CD4-positive, CD25-positive, alpha-beta regulatory T cell (primary cell): ENCODE measurements at places on chromosomes 1 and 21.

GRCh38 chr1:41430582-41430981 is 53.9 kb downstream of the EDN2 start:
- no peak overlapping the region for H3K27ac ChIP-seq
- no peak for DNase-seq
- H3K4me3 ChIP-seq: no peak overlapping the region
- H3K4me1 ChIP-seq: no peaks in the 10 kb centered on the region
- no peaks in the 10 kb centered on the region for H3K36me3 ChIP-seq

- H3K27ac ChIP-seq: no peak overlapping the region
- H3K4me3 ChIP-seq: no peak overlapping the region
- no peak for DNase-seq
- H3K36me3 ChIP-seq: no peaks in the 10 kb centered on the region
- no peaks in the 10 kb centered on the region for H3K27me3 ChIP-seq
- H3K4me1 ChIP-seq: no peaks in the 10 kb centered on the region
Measured at GRCh38 chr1:35210321-35211119, 17.6 kb upstream of the SFPQ start.

GRCh38 chr1:73097917-73098316 is 815.6 kb upstream of the NEGR1 start:
- no peaks in the 10 kb centered on the region for H3K36me3 ChIP-seq
- DNase-seq: no peak
- no peaks in the 10 kb centered on the region for H3K27me3 ChIP-seq

DNA sequence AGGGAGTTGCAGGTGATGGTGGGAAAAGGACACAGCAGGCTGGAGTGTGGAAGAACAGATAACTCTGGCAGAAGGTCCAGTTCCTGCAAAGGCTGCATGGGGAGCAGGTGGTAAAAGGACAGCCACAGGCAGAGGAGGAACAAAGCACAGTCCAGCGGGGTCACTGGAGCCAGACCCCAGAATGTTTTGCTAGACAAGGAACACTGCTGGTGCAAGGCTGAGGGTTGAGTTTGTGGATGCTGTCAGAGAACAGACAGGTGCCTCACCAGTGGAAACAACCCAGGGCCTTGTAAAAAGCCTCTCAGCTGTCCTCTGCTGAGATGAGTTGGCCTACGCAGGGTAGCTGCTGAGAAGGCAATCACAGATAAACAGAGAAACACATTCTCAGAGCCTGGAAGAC is 101.7 kb downstream of the SSBP3 start:
- H3K36me3 ChIP-seq: no peaks in the 10 kb centered on the region
- no peak for DNase-seq
- no peak overlapping the region for H3K4me3 ChIP-seq
- peaks cover 5% of the 10 kb centered on the region for H3K4me1 ChIP-seq
- no peaks in the 10 kb centered on the region for H3K27me3 ChIP-seq

DNA sequence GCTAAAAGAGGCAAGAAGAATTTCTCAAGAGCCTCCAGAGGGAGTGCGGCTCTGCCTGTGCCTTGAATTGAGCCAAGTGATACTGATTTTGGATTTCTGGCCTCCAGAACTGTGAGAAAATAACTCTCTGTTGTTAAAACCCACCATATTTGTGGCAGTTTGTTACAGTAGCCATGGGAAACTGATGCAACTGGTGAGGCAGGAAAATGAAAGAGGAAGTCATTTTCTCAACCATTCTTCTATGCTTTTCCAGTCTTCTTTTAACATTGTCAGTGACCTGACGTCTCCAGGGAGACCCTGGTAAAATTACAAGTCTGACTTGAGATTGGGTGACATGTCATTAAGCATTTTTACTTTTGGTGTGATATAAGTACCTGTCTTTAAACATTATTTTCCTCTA is 5.8 kb downstream of the OR6P1 start:
- no peak for DNase-seq
- H3K27me3 ChIP-seq: peaks cover 8% of the 10 kb centered on the region
- no peaks in the 10 kb centered on the region for H3K36me3 ChIP-seq
- H3K4me3 ChIP-seq: no peak overlapping the region
- no peak overlapping the region for H3K27ac ChIP-seq
- no peaks in the 10 kb centered on the region for H3K4me1 ChIP-seq

GRCh38 chr1:15837931-15838330 is 9.6 kb upstream of the SPEN start:
- peak overlapping the region; percentile 71 for H3K4me3 ChIP-seq
- H3K27ac ChIP-seq: peak overlapping the region; percentile 99
- no peak for DNase-seq
- H3K4me1 ChIP-seq: peaks cover 31% of the 10 kb centered on the region

DNA sequence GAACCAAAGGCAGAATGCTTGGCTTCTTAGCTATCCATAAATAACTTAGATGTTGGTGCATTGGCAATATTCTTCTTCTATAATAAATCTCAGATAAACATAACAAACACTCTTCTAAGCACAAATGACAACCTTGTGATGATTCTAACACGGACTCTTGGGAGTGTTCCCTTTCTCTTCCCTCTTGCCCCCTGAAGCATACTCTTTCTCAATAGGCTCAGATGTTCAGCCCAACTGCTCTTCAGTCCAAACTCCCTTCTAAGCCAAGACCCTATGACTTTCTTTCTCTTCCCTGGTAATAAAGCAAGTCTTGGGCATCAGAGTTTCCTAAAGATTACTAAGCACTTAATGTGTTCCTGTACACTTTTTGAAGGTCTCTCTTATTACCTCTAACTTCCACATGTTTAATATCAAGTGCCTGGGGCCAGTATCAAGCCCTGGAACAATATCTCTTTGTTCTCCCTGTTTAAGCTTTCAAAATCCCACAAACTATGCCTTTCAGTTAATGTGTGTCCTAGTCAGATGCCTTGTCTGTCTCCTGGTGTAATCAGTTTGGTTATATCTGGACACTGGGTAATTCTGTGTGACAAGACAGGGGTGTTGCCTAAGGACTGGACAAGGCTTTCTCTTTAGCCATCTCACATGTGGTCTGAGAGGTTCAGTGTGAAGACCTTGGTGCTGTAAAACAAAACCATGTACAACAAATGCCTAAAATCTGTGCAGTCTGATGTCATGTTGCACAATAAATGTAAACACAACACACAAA is 92.9 kb upstream of the IVNS1ABP start:
- H3K4me3 ChIP-seq: no peak overlapping the region
- no peak overlapping the region for H3K27ac ChIP-seq
- H3K36me3 ChIP-seq: no peaks in the 10 kb centered on the region
- H3K27me3 ChIP-seq: no peaks in the 10 kb centered on the region
- no peak for DNase-seq
- no peaks in the 10 kb centered on the region for H3K4me1 ChIP-seq

DNA sequence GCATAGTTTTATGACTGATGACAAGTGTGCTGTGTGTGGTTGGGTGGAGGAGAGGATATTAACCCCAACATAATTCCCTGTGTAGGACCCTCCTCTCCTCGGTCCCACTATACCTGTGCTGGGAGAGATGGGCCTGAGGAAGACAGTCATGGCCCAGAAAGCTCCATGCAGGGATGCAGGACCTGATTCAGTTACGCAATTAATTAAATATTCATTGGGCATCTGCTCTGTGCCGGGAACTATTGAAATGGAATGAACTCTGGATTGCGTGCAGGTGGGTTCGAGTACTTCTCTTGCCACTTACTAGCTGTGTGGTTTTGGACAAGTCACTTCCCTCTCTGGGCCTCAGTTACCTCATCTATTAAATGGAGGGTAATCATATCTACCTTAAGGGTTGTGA is 74.6 kb downstream of the CD247 start:
- H3K27ac ChIP-seq: peak overlapping the region; percentile 62
- no peak overlapping the region for H3K4me3 ChIP-seq
- no peak for DNase-seq
- H3K27me3 ChIP-seq: no peaks in the 10 kb centered on the region

DNA sequence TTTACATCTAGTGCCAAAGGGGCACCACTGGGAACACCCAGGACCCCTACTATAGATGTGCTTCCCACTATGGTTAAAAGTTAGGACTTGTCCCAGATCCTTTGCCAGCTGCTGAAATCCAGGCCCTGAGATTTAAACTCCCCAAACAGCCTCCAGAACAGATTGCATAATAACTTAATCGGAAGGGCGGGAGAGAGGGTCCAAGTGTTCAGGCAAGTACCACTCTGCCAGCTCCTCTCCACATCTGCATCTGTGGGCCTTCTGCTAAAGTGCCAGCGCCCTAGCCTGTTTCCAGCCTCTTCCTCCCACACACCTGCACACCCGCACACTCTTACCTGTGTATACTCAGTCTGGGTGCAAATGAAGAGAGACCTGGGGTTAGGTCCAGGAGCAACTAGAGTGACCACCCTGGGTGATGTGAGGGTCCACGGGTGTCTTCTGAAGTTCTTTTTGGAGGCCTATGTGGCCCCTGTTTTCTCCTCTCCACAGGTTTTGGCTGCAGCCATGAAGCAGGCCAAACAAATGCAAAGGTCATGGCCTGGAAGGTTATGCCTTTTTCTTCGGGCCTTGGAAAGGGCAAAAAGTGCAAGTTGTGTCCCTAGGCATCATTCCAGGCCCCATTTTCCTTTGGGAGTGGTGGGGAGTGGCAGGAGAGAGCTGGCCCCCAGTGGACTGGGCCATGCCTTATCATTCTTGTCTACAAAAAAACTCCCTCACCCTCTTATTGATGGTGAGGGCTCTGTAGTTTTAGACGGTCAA is 29.3 kb downstream of the KIRREL1 start:
- H3K27ac ChIP-seq: no peak overlapping the region
- no peak overlapping the region for H3K4me3 ChIP-seq
- H3K36me3 ChIP-seq: no peaks in the 10 kb centered on the region
- H3K4me1 ChIP-seq: no peaks in the 10 kb centered on the region
- no peak for DNase-seq

GRCh38 chr1:11280719-11281376 is 7.8 kb downstream of the UBIAD1 start:
- peaks cover 17% of the 10 kb centered on the region for H3K36me3 ChIP-seq
- no peak for DNase-seq
- H3K27ac ChIP-seq: peak overlapping the region; percentile 68
- H3K4me3 ChIP-seq: peak overlapping the region; percentile 58
- H3K27me3 ChIP-seq: no peaks in the 10 kb centered on the region

- H3K36me3 ChIP-seq: no peaks in the 10 kb centered on the region
- H3K4me1 ChIP-seq: no peaks in the 10 kb centered on the region
- H3K27me3 ChIP-seq: no peaks in the 10 kb centered on the region
- DNase-seq: no peak
Measured at GRCh38 chr1:33500547-33500946, 28.1 kb downstream of the ZSCAN20 start.

DNA sequence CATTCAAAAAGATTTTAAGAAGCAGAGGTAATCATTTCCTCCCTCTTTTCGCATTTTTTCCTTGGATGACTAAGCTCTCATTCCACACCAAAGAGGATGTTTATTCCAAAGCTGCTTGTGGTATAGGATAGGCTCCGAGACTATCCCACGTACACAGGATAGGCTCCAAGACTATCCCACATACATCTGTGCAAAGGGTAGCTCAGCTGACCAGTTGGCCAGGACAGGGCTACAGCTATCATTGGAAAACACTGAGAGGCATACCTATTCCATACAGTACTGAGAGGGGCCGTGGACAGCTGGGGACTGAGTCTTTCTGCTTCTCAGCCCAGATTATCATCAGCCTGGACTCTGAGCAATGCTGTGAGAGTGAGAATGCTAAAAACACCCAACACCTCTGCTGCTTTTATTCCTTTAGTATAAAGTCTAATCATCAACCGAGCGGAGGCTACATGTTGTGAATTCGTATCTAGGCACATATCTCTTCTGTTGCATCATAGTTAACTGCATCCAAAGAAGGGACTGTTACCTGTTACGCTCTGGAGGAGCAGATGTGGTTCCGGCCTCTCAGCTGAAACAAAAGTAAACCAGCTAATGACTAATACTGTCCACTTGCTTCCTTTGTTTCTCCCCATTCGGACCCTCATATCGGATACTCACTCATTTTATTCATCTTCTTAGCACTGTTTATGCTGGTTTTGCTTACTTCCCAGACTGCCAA is 141.0 kb downstream of the TNFSF18 start:
- no peak overlapping the region for H3K4me3 ChIP-seq
- H3K4me1 ChIP-seq: no peaks in the 10 kb centered on the region
- no peaks in the 10 kb centered on the region for H3K36me3 ChIP-seq
- no peak overlapping the region for H3K27ac ChIP-seq
- no peaks in the 10 kb centered on the region for H3K27me3 ChIP-seq

GRCh38 chr1:116954440-116954839 is 44.7 kb downstream of the PTGFRN start:
- no peak overlapping the region for H3K27ac ChIP-seq
- no peak for DNase-seq
- no peaks in the 10 kb centered on the region for H3K4me1 ChIP-seq
- no peaks in the 10 kb centered on the region for H3K36me3 ChIP-seq
- H3K4me3 ChIP-seq: no peak overlapping the region
- H3K27me3 ChIP-seq: no peaks in the 10 kb centered on the region

DNA sequence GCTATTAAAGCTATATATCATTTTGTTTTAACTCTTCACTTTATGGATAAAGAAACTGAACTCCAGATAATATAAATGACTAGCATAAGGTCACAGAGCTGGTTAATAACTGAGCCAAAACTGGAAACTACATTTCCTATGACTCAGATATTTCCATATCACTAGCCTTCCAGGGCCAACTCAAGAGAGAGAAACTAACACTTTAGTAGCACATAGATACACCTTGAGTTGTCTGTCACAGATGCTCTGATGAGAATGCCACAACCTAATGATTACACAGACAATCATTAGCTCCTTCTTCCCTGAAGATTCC is 40.7 kb downstream of the NME7 start:
- no peaks in the 10 kb centered on the region for H3K36me3 ChIP-seq
- no peak overlapping the region for H3K4me3 ChIP-seq
- no peak overlapping the region for H3K27ac ChIP-seq

DNA sequence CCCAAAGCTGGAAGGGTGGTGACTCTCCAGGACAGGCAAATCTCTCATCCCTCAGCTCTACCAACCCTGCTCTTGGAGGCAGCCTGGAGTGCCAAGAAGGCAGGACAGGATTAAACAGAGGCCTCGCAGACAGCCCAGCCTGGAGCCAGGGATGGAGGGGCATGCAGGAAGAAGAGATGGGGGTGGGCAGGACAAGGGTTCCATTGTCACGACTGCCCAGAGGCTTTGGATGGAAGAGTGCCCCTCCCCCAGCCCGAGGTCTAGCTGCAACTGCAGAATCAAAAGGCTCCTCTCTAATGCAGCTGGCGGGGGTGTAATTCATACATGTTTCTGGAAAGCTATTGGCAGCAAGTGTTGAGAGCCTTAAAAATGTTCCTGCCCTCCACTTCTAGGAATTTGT is 8.8 kb downstream of the RAB7B start:
- H3K36me3 ChIP-seq: no peaks in the 10 kb centered on the region
- DNase-seq: no peak
- H3K4me1 ChIP-seq: no peaks in the 10 kb centered on the region
- no peak overlapping the region for H3K27ac ChIP-seq
- peaks cover 5% of the 10 kb centered on the region for H3K27me3 ChIP-seq

GRCh38 chr1:98903261-98903660 is 101.4 kb downstream of the PLPPR5 start:
- no peaks in the 10 kb centered on the region for H3K27me3 ChIP-seq
- H3K27ac ChIP-seq: no peak overlapping the region
- no peak for DNase-seq
- no peaks in the 10 kb centered on the region for H3K4me1 ChIP-seq
- no peaks in the 10 kb centered on the region for H3K36me3 ChIP-seq

GRCh38 chr1:201713086-201713810 is 115.7 kb upstream of the IPO9 start:
- H3K27me3 ChIP-seq: no peaks in the 10 kb centered on the region
- no peaks in the 10 kb centered on the region for H3K36me3 ChIP-seq
- no peaks in the 10 kb centered on the region for H3K4me1 ChIP-seq
- no peak overlapping the region for H3K27ac ChIP-seq
- no peak for DNase-seq
